ENCODE measurements at places on chromosomes 3 and 15.

- no peak for DNase-seq
Measured at GRCh38 chr3:116951610-116952009, 242.0 kb downstream of the TUSC7 start.

GRCh38 chr3:187997490-187997889 is 156.5 kb upstream of the LPP start:
- DNase-seq: no peak

DNA sequence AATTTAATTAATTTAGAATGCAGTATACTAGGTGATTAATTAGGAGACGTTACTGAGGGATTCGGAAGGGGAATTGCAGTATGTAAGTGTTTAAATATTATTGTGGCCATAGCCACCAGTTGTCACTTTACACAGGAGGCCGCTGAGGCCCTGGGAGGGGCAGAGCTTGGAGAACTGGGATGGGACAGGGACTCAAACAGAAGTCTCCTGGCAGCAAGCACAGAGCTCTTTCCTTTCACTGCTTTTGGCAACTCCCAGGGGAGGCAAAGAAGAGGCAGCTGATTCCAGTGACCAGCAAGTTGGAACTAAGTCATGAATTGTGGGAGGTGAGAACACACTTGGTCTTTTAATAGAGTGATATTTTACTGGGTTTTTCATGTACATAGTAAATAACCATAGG is 248.6 kb downstream of the RPLP1 start:
- DNase-seq: no peak

GRCh38 chr3:135752851-135753250 is 212.7 kb upstream of the PPP2R3A start:
- DNase-seq: no peak

GRCh38 chr15:58597943-58598828 is 151.3 kb downstream of the ADAM10 start:
- DNase-seq: no peak

DNA sequence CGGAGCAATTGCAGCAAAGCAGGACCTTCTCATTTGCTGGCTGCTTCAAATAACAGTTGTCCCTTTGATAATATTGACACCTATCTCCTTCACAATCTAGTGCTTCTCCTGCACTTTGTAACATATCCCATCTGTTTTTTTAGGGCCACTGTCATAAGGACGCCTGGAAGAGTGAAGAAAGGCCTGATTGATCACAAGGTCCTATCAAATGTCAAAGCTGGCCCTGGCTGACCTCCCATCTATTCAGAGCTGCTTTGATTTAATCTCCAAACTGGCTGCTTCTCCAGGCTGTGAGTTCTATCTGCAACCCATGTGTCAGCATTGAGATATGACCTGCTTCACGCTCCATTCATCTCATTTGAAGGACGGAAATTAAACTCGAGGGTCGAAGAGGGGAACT is 601.2 kb upstream of the KCNMB2 start:
- no peak for DNase-seq

DNA sequence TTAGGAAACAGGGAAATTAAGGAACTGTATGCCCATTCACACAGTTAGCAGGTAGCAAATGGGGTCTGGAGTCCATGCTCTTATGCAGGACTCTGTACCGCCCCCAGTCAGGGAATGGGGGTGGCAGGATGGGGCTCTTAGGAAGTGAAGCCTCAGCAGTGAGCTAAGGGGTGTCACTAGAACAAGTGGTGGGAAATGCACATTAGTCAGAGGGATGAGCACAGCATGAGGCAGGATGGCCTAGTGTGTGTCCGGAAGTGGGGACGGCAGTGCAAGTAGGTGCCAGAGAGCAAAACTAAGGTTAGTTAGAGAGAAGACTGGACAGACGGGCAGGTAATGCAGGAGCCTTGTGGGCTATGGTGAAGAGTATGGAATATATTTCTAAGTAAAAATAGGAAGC is 60.7 kb downstream of the ST3GAL6 start:
- DNase-seq: no peak

GRCh38 chr3:190001426-190001825 is 119.3 kb downstream of the P3H2 start:
- DNase-seq: no peak

DNA sequence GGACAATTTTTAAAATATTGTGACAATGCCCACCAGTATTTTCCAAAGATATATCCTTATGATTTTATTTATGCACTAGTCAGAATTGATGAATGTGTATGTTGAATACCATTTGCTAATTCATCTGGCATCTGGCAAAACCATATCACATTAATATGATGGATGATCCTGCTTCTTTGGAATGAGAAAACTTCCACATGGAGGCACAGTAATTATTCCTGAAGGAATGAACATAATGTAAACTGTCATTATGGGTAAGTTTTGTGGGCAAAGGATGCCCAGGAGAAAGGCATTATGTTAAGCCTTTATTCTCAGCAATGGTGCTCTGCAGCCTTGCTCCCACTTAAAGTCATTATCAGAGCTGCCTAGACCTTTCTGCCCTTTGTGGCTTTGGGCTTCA is 113.0 kb upstream of the MME start:
- DNase-seq: no peak

DNA sequence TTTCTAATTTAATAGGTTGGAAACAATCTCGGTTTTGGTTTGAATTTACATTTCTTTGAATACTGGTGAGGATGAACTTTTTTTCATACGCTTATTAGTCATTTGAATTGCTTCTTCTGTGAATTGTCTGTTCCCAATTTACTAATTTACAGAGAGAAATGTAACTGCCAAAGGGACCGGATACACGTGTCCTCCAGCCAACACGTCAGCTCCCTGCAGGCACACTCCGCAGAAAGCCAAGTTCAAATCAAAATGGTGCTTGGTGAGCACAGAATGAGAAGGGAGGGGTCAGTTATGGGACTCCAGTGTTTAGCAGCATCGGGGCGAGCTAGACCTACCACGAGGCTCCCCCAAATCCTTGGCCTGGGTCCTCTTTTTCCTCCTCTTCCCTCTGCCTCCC is 10.8 kb upstream of the TSEN2 start:
- no peak for DNase-seq

- peak; percentile 29 for DNase-seq
Measured at GRCh38 chr3:114899186-114899931, 247.7 kb downstream of the ZBTB20 start.

DNA sequence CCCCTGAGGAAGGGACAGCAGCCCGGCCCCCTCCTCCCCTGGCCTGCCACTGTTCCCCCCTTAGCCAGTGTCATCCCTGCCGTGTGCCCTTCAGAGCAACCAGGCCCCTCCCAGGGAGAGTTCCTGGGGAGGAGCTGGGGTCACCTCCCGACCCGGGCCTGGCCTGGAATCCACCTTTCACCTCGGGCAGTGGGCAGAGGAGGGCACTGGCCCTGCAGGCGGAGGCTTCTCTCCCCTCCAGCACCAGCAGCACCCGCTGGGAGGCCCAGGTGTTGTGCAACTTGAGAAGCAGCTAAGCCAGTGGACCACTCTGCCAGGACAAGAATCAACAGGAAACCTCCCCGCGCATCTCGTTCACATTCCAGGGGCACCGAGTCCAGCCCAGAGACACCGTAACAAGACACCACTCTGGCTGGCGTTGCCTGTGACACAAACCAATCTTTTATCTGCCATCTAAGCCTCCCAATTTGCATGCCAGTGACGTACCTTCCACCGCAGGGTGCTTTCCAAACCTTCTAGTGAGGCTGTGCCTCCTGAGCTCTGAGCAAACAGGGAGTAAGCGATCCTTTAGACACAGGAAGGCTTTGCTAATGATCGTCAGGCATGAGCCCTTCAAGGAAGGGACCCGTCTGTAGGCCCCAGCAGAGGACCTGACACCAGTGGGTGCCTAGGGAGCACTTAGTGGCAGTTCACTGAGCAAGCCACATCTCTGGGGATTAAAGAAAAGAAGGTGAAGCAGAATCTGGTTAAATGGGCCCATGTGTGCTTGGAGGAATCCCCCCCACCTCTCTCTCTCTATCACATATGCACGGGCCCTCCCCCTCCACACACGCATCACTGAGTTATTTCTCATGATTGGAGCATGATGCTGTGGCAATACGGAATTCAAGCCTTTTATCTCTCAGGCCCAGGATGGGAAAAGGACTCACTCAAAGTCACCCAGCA is 98.9 kb upstream of the TLE3 start:
- DNase-seq: no peak

GRCh38 chr3:193387596-193387995 is 9.0 kb upstream of the ATP13A5 start:
- no peak for DNase-seq

DNA sequence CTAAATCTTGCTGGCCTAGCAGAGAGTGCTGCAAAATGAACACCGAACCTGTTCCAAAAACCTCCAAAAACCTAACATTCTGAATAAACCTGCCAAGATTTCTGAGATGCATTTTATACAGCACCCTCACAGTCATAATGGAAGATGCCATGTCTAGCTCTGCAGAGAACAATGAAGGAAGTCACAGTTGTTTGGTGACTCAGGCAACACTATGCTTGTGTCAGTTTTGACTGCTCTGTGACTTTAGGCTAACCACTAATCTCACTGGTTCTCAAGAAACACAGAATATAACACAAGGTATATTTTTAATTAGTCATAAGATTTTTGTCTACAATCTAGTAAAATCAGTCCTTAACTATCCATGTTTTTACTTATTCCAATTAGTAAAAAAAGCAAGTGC is 606.6 kb downstream of the TBL1XR1 start:
- no peak for DNase-seq

- DNase-seq: no peak
Measured at GRCh38 chr3:117726776-117727175, 1017.2 kb downstream of the TUSC7 start.

- no peak for DNase-seq
Measured at GRCh38 chr3:25910997-25911396, 121.1 kb downstream of the OXSM start.

DNA sequence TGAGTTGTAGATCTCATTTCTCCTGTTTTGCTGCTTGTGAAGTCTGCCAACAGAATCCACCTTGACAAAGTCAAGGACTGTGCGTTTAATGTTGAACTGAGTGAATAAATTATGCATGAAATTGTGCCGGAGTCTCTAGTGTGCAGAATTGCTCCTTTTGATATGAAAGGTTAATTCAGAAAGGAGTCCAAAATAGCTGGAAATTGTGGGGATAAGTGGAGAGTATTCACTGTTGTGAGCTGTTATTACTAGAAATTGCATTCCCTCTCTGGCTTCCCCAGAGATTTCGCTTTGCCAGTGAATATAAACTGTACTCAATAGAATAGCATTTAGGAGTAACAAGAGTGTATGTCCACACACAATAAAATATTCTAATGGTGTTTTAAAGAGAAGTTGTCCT is 43.1 kb downstream of the SAMMSON start:
- no peak for DNase-seq

- no peak for DNase-seq
Measured at GRCh38 chr15:60387321-60387720, 10.5 kb downstream of the ANXA2 start.

DNA sequence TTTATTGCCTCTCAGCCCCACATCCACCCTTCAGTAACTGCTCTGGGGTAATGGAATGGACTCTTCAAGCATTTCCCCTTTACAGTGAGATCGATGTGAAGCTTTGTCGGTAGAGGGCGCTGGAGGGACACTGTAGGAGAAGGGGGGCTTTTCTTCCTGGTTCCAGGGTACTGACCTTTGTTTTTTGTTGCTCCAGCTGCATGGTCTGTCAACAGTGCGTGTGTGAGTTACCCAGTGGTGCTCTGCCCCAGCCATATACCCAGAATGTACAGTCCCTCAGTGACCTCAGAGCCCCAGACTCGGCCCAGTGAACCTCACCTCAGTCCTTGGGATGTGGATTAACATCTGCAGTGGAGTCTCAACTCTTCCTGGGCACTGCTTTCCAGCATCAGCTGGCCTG is 180.3 kb upstream of the TSC22D2 start:
- peak; percentile 22 for DNase-seq

DNA sequence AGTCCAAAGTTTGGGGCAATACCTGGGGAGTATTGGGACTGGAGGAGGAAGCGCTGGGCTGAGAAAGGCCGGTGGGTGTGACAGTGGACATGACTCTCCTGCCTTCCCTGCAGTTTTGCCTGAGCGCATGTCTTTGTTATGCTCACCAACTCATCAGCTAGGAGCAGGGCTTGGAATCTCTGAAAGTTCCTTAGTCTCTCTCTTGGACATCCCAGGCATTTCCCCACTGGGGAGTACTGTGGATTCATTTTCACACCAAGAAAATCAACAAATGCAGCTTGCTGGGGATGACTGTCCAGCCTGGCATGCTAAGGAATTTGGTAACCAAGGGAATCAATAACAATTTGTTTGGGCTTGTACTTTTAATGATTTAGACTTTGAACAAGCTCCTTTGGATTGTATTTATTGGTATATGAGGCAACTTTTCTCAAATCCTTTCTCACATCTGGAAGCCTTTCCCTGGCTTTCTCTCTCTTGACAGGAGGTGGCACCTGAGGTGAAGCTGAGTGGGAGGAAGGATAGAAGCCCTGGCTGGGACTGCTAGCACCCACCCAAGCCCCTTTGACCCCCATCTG is 48.5 kb upstream of the CHST2 start:
- no peak for DNase-seq

DNA sequence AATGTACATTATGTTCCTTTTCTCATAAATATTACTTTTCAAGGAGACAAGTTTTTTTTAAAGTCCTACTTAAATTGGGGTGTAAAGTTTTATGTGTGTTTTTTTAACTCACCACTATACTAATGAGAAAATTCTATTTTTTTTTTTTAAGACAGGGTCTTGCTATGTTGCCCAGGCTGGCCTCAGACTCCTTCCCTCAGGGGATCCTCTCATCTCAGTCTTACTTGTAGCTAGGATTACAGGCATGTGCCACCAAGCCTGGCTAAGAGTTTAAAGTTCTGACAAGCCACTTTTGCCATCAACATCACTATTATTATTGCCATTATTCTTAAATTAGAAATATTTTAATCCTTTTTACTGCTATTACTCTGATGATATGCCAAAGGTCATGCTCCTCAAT is 7.7 kb downstream of the TSPAN3 start:
- DNase-seq: no peak

- peak; percentile 87 for DNase-seq
Measured at GRCh38 chr3:63343674-63344073, 65.6 kb downstream of the SYNPR start.

GRCh38 chr15:83835479-83835878 is 181.6 kb downstream of the ADAMTSL3 start:
- no peak for DNase-seq

DNA sequence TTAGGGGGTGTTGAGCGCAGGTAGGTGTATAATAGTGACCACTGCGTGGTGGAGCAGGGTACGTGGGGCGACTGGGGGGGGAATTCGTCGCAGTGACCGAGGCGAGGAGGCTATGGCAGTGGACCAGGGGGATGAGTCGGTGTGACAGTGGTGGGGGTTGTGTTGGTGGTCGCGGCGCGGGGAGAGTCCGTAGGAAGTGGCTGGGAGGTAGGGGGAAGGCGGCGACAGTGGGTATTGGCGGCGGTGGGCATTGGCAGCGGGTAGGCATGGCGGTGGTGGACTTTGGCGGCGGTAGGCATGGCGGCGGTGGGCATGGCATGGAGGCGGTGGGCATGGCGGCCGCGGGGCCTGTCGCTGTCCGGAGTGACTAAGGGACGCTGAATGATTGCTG is 739 bp downstream of the SNRPN start:
- no peak for DNase-seq

GRCh38 chr3:48208076-48208475 is 15.2 kb upstream of the CAMP start:
- DNase-seq: no peak
